ENCODE measurements at places on chromosomes 6 and 20.
A peak's percentile ranks its signal among the peaks of the same experiment; 100 is the strongest.

GRCh38 chr6:139369568-139370282 lies 4.7 kb downstream of the CITED2 start:
- peak; percentile 63 for DNase-seq

DNA sequence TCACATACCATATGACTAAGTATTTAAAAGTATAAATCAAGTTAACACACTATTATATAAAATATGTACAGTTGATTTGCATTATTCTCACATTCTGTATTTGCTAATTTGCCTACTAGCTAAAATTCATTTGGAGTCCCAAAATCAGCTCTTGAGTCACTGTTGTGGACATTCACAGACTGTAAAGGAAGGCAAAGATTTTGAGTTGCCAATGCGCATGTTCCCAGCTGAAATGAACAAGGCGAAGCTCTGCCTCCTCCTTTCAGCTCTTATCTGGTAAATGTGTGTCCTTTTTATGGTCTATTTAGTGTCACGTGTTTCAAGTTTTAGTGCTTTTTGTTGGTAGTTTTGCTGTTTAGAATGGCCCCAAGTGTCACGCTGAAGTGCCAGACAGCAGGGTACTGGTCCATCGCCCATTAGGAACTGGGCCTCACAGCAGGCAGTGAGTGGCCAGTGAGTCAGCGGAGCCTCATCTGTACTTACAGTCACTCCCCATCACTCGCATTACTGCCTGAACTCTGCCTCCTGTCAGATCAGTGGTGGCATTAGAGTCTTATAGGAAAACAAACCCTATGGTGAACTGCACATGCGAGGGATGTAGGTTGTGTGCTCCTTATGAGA lies 87.2 kb upstream of the ADTRP start:
- DNase-seq = no peak

DNA sequence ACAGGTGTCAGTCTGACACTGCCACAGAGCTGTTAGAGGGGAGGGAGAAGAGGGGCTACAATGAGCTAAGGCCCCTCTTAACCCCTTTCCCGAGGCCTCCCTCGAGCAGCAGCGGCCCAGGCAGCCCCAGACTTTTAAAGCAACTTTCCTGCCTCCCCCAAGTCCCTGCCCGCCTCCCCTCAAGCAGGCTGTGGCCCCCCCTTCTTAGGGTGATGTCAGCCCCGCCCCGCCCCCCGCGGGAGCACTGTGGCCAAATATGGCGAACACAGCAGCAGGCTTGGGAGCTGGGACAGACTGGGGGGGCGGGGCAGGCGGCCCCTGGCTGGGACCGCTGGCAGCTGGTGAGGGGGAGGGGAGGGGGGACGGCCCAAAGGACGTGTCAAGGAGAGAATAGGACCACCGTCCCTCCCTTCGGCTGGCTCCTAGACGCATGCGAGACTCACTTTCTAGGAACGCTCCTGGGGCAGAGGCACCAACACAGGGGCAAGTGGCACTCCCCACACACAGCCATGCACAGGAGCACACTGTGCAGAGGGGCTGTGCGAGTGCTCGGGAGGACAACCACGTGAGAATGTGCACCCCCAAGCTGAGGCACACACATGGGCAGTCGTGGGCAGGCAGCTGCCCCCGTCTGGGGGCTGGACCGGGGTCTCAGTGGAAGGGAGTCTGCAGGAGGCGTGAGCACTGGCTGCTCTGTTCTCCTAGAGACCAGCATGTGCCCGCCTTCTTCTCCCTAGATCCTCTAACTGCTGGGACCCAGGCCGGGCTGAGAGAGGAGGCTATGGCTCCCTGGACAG lies 6.7 kb downstream of the TEAD3 start:
- no peak for DNase-seq

DNA sequence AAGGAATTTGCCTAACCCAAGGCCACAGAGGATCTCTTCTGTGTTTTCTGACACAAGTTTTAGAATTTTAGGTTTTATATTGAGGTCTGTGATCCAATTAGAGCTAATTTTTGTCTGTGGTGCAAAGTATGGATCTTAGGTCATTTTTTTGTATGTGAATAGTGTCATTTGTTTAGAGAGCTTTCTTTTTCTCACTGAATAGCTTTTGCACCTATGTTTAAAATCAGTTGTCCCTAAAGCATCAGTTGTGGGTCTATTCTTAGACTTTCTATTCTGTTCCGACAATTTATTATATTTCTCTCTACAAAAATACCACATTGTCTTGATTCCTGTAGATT lies 341 bp upstream of the MCM9 start:
- DNase-seq = no peak

- DNase-seq = no peak
These were observed 136.7 kb downstream of the HIVEP1 start for GRCh38 chr6:12148841-12149240.

DNA sequence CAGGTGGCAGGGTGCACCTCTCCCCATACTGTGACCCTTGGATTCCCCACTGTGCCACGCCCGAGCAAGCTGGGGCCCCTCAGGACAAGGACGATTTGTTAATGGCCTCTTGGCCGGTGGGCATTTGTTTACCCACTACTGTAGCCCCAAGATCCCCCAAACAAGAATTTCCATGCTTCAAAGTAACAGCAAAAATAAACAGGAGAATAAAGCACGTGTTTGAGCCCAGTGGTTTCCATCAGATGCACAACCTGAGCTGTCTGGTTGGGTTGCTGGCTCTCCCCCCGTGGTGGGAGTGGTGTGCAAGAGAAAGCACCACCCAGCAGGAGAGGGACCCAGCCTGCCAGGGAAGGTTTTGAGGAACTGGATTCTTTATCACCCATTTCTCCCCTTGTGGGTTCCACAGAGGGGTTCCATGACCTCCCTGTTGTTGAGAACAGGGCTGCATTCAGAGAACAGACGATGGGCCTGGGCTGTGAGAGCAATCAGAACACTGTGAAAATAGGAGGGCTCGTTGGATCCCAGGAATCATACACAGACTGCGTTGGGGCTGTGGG lies 4.8 kb downstream of the CD93 start:
- no peak for DNase-seq

GRCh38 chr20:32115211-32115767 lies 5.8 kb downstream of the TM9SF4 start:
- no peak for DNase-seq

DNA sequence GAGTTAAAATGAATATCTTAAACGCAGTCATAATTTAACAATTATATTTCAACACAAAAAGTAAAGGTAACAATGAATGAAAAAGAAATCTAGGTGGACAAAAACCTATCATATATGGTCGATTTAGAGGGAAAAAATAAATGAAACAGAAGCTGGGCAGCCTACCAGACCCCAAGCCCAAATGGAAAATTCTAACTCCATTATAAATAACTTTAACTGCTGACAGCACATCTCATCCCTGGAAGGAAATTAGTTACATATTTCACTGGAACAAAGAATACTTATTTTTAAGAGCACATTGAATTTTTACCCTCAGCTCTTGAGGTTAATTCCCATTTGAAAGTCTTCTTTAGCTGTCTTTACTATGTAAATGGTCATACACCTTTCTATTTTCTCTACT lies 39.1 kb downstream of the COL12A1 start:
- DNase-seq = no peak

- no peak for DNase-seq
These were observed 111.6 kb upstream of the EDN1 start for GRCh38 chr6:12178521-12178920.

DNA sequence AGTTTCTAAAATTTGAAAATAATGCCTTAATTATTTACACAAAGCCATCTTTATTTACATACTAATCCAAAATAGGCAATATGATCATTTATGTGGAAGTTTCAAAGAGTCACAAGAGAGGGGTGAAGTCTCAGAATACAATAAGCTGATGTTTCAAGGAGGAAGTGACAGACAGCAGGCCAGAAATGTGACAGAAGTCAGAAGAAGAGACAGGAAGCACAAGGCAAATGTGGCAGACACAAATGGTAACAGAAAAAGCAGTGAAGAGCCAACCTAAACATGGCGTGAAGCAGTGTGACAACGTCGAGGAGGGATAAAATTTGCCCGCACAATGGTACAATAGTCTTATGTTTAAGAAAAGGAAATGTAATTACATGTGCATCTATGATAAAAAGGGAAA lies 59.8 kb downstream of the SHPRH start:
- DNase-seq = no peak

DNA sequence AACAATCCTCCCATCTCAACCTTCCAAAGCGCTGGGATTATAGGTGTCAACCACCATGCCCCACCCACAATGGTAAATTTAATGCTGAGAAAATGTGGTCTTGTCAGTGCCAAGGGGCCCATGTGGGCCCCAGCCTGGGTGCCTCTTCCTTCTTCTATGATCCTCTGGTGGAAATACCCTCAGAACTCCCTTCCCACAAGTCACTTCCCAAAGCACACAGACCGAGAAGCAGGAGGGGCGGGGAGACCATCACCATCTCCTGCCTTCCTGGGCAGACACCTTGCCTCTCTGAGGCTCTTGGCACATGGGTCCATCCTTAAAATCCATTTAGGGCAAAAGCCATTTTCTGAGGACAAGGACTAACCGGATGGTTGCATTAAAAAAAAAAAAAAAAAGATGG lies 59.0 kb downstream of the NOL4L start:
- DNase-seq = no peak

- no peak for DNase-seq
These were observed 100.6 kb downstream of the KCNB1 start for GRCh38 chr20:49381558-49382493.

GRCh38 chr20:40274912-40275533 lies 414.0 kb downstream of the MAFB start:
- DNase-seq = no peak

- no peak for DNase-seq
These were observed 23.6 kb downstream of the BCL2L1 start for GRCh38 chr20:31698803-31699718.

GRCh38 chr6:37699138-37699766 lies 1.6 kb upstream of the MDGA1 start:
- peak; percentile 79 for DNase-seq

DNA sequence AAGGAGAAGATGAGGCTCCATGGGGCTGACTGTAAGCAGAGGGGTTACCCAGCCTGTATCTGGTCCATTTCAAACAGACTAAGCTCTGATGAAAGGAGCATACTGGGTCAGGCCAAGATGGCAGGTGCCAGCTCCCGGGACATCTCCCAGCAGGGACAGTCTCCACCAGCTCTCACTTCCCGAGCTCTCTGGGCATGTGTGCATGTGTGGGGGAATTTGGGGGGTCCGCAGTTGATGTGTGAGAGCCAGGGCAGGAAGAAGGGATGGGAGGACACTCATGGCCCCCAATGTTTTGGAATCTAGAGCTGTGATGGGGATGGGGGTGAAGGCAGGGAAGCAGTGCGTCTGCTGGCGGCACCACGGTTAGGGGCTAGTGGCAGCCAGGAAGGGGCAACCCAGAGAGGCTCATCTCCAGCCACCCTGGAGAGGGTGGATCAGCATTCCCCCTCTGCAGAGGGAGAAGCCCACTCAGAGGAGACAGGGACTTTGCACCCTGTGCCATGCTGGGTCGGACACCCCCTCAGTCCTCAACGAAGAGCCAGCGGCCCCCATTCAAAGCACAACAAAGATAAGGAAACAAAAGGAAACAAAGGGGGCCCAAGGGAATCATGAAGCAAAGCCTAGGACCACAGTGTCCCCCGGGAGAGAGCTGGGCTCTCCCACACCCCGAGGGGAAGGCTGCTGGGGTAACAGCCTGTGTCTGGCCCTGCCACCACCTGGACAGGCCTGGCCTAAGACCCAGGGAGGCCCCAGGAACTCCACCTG lies 52.4 kb downstream of the DSTN start:
- no peak for DNase-seq

- no peak for DNase-seq
These were observed 14.7 kb upstream of the KCNG1 start for GRCh38 chr20:51037532-51038115.

GRCh38 chr20:48181261-48181935 lies 396.1 kb upstream of the SULF2 start:
- no peak for DNase-seq

DNA sequence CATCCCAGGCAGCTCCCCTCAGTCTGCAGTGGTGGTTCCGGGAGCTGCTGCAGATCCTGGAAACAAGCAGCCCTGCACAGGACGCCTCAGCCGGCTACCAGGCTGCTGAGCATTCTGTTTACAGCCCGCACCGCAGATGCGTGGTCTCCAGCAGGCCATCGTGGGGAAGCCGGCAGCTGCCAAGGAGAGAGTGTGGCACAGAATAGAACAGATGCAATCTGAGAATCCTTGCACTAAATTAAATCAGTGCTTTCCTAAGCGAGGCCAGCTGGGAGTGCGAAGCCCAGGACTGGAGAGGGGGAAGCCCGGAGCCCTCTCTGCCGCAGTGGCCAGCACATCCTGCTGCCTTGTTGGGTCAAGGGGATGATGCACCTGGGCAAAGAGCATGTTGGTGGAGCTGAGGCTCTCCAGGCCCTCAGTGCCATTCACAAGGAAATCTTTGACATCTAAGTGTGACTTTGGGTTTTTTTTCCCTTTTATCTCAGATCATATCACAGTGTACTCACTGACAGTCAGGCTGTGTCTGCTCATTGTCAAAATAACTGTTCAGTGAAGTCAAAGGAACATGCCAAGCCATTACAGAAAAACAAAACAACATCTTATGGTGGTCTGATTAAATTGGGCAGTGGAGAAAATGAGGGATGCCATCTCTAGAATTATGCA lies 118.1 kb downstream of the SYNDIG1 start:
- no peak for DNase-seq

DNA sequence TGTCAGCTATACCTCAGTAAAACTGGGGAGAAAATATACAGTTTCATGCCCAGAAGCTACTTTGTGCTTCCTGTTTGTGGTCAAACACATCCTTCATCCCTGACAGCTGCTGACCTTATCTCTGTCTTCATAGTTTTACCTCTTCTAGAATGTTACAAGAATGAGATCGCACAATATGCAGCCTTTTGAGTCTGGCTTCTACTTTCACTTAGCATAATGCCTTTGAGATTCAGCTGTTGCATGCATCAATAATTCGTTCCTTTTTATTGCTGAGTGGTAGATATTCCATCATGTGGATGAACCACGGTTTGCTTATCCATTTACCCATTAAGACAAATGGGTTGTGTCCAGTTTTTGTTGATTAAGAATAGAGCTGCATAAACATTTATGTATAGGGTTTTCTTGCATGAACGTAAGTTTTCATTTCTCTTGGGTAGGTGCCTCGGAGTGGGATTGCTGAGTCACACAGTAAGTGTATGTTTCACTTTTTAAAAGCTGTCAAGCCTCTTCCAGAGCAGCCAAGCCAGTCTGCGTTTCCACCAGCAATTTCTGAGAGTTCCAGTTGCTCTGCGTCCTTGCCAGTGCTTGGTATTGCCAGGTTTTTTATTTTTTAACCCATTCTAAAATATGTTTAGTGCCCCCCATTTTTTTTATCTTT lies 86.6 kb upstream of the PAX1 start:
- DNase-seq = no peak

- no peak for DNase-seq
These were observed 920.1 kb upstream of the FLRT3 start for GRCh38 chr20:15257569-15257870.

- DNase-seq = no peak
These were observed 393.6 kb upstream of the JAG1 start for GRCh38 chr20:11067359-11067758.

DNA sequence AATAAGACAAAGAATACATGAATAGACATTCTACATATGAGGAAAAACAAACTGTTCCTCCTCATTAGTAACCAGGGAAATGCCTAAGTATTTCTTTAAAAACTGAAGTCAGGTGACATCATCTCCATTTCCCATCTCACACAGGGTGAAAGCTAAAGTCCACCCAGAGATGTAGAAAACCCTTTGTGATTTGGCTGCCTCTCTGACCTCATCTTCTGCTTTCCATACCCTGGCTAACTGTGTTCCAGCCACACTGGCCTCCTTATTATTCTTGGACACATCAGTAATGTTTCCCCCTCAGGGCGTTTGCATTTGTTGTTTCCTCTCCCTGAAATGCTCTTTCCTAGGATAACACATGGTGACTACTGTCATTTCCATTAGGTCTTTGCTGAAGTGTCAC lies 40.4 kb downstream of the ESF1 start:
- DNase-seq = no peak

Measured in CD4-positive, alpha-beta T cell treated with Interleukin-10 for 1 hour (primary cell).